Progenitor cell of endocrine pancreas (in vitro differentiated cells): ENCODE measurements at places on chromosomes 5 and 9. TPM values are rescaled to one million over a fixed set of nuclear protein-coding genes. Genes with fewer than 3 reads are reported as not detected.

DNA sequence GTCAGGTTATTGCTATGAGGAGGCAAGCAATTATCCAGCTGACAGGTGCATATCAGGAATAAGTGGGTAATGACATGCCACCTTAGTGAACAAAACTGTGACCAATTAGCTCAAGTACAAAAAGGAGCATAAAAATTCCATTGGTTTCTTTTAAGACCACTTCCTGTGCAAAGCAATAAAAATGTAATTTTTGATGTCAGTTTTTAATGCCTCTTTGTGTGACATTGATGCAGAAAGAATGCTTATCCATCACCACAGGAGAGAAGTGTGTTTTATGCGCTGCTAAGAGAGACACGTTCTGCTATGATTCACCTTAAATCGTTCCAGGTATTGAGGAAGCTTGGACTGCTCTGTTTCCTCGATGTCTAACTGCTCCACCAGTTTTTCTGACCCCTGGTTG is 96.7 kb downstream of the MRPS27 start:
- DNase-seq: no peak
- H3K36me3 ChIP-seq: peaks cover 36% of the 10 kb centered on the region
- H3K27me3 ChIP-seq: no peaks in the 10 kb centered on the region
- no peaks in the 10 kb centered on the region for H3K4me1 ChIP-seq
- H3K4me3 ChIP-seq: no peak overlapping the region

DNA sequence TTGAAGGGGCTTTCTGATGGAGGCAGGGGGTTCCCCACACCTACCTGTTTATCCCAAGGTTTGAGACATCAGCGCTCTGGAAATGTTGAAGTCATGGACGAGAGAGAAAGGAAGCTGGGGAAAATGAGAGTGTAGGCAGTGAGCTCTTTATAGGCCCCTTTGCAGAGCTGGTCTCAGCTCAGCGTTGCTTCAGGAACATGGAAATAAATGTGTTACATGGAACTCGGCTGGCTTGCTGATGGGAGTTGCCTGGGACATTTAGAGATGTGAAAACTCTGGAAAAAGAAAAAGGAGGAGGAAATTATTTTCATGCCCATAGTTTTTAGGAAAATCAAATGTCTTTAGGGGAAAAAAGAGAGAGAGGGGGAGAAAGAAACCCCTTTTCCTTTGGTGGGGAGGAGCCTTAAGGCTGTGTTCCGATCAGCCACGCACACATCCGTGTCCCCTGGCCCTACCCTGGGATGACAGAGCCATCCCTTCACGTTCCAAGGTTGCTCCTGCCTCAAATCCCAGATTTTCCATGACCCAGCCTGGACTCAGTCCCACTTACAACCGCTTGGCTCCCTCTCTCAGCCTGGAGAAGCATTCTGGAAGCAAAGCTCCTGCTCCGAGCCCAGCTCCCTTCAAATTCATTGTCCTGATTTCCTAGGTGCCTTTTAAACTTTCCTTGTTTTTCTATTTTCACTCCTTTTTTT is 78.3 kb downstream of the COL27A1 start:
- no peak overlapping the region for H3K27ac ChIP-seq
- H3K36me3 ChIP-seq: peaks cover 12% of the 10 kb centered on the region
- no peak for DNase-seq
- no peak overlapping the region for H3K4me3 ChIP-seq
- peaks cover under 1% of the 10 kb centered on the region for H3K4me1 ChIP-seq

DNA sequence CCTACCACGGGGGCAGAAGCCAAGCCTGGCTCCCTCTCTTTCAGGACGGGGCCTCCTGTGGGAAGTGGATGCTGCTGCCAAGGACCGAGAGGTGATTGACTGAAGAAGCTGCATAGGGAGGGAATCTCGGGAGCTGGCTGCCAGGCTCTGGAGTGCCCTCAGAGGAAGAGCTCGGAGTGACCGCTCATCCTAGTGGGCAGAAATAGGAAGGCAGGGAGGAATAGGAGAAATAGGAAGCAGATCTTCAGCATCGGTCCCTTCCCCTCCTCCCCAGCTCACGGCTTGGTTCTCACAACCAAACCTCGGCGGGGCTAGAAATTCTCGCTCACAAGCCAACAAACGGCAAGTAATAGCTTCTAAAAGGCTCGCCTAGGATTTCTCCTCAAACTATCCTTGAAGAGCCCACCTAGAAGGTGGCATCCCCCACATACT is 159.9 kb upstream of the RAI14 start:
- H3K27ac ChIP-seq: no peak overlapping the region
- no peaks in the 10 kb centered on the region for H3K36me3 ChIP-seq
- no peak overlapping the region for H3K4me3 ChIP-seq
- DNase-seq: no peak
- peaks cover 25% of the 10 kb centered on the region for H3K4me1 ChIP-seq
- H3K27me3 ChIP-seq: no peaks in the 10 kb centered on the region

GRCh38 chr5:15560421-15560820 is 60.4 kb downstream of the FBXL7 start:
- H3K4me3 ChIP-seq: no peak overlapping the region
- H3K27ac ChIP-seq: no peak overlapping the region
- no peaks in the 10 kb centered on the region for H3K27me3 ChIP-seq
- DNase-seq: no peak

GRCh38 chr5:16061163-16061562 is 118.4 kb downstream of the MARCHF11 start:
- peaks cover 3% of the 10 kb centered on the region for H3K27me3 ChIP-seq
- no peak overlapping the region for H3K27ac ChIP-seq
- H3K4me1 ChIP-seq: no peaks in the 10 kb centered on the region
- no peaks in the 10 kb centered on the region for H3K36me3 ChIP-seq
- no peak for DNase-seq
- H3K4me3 ChIP-seq: no peak overlapping the region

Gene PITX1
- total RNA-seq: 12.5 and 16.2 TPM in 2 replicates

Gene GLRA1
- not detected in 2 replicates for total RNA-seq
